ENCODE measurements at places on chromosomes 7 and 10.
A peak's percentile ranks its signal among the peaks of the same experiment; 100 is the strongest.

- no peak for DNase-seq
These were observed 69.5 kb upstream of the CDK13 start for GRCh38 chr7:39880556-39880955.

GRCh38 chr10:1465418-1465911 is 271.9 kb downstream of the ADARB2 start:
- DNase-seq = no peak

DNA sequence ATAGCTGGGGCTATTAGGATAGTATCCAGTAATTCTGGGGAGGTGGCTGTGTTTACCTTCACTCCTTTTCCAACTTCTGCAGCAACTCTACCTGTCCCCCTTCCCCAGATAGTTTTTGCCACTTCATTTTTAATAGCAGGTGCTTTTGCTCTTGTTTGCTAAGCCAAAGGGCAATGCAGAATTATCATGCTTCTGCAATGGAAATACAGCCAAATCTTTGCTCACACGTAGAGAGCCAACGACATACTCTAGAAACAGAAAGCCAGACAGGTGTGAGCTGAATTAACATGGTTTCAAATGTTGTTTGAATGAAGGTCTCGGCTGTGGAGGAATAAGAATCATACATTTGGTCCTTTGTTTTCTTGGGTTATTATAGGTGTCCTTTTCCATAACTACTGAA is 14.4 kb downstream of the PLEKHS1 start:
- DNase-seq = no peak

- no peak for DNase-seq
These were observed 1.7 kb upstream of the SPACDR start for GRCh38 chr7:100465702-100466311.

- DNase-seq = no peak
These were observed 43.4 kb downstream of the ZNF503 start for GRCh38 chr10:75358132-75358531.

DNA sequence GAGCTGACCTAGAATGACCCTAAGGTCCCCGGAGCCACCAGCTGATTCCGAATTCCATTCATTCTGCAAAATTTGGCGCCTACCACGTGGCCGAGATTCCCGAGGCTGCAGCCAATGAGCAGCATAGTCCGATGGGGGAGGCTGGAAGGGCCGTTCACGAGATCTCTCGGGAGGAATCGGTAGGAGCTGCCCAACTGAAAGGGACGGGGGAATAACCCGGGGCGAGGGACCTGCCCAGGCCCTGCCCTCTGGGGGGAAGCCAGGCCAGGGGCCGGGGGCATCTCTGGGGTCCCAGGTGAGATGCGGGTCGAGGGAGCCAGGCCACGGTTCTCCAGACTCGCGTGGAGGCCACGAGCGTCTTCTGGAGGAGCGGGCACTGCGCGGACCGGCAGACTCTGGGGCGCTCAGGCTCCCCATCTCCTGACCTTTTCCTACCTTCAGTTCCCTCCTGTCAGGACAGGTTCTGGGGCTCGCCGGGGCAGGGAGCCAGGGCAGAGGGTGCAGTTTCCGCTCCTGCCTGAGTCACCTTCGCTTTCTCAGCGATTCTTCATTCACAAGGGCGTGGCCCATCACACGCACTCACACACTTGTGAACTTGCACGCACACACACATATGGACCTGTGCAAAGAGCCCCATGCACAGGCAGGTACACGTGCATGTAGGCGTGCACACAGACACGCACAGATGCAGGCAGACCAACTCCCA is 173.4 kb downstream of the RNF216 start:
- no peak for DNase-seq

DNA sequence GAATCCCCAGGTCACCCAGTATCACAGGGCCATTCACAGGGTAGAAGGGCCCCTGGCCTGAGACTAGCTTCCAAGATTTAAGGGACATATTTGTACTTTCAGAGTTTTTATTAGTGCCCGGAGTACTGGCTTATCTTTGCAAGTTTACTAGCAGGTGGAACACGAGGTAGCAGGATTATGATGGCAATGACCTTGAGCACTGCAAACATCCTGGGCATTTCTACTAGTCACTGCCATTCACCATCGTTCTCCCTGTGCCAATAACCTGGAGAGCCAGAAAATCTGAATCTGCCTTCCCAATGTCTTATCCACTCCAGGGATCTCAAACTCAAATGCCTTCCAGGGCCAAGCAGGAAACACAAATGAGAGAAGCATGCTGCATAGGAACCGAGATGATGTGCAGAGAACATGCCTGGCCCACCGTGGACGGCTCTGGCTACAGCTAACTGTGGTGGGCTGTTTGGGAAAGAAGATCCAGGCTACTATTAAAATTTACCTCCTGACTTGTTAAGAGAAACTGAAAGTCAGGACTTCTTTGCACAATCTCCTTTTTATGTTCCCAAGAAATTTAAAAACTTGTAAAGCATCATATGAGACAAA is 16.7 kb downstream of the FAM53B start:
- no peak for DNase-seq

DNA sequence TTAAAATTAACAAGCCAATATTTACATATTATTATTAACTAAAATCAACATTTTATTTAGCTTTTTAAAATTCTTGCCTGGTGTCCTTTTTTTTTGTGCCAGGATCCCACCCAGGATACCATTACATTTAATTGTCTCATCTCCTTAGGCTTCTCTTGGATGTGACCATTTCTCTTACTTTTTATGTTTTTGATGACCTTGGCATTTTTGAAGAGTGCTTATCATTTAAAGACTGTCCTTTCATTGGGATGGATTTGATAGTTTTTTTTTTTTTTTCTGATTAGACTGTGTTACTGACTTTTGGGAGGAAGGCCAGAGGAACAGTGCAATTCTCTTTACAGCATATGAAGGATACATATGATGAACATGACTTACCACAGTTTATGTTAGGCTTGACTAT is 181.4 kb upstream of the SMIM30 start:
- no peak for DNase-seq

DNA sequence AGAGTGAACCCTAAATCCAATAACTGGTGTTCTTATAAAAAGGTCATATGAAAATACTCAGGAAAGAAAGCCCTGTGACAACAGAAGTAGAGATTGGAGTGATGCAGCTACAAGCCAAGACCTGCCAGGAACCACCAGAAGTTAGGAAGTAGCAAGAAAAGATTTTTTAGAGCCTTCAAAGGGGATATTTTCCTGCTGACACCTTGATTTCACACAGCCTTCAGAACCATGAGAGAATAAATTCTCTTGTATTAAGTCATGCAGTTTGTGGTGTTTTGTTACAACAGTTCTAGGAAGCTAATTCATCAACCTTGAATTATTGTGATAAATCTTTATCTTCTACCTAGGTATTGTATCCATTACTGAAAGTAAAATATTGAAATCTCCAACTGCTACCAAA is 81.0 kb downstream of the HYCC1 start:
- DNase-seq = no peak

DNA sequence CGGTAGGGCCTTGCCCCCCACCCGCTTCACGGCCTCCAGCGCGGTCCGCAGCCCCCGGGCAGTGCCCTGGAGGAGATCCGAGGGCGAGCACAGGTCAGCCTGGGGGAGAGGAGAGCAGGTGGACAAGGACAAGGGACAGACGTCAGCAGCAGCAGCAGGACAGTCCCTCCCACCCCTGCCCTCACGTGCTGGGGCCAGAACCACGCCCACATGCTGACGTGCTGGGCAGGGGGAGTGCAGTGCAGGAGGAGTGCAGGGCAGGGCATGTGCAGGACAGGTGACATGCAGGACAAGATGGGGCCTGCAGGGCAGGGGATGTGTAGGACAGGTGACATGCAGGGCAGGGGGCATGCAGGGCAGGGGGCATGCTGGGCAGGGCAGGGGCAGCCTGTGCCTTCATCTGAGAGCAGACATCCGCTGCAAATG is 1.5 kb upstream of the SAP25 start:
- no peak for DNase-seq

GRCh38 chr7:80153446-80153845 is 18.8 kb downstream of the GNAI1 start:
- DNase-seq = no peak

DNA sequence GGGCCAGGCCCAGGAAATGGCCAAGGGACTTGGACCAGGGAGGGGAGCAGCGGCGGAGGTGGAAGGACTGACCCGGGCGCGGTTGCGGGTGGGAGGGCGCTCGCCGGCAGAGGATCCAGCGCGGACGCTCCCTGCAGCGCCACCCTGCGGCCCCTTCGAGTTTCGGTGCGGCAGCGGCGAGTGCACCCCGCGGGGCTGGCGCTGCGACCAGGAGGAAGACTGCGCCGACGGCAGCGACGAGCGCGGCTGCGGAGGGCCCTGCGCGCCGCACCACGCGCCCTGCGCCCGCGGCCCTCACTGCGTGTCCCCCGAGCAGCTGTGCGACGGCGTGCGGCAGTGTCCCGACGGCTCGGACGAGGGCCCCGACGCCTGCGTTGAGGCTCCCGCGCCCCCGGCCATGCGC is 16.8 kb upstream of the ZNF467 start:
- DNase-seq = peak; percentile 34

- DNase-seq = peak; percentile 33
These were observed 80.5 kb upstream of the PPIF start for GRCh38 chr10:79266543-79267312.

- no peak for DNase-seq
These were observed 156.8 kb upstream of the LYZL1 start for GRCh38 chr10:29131952-29132547.

GRCh38 chr7:155913291-155913690 is 101.0 kb upstream of the SHH start:
- DNase-seq = no peak

- DNase-seq = no peak
These were observed 134.2 kb downstream of the ITGB8 start for GRCh38 chr7:20464891-20465290.

DNA sequence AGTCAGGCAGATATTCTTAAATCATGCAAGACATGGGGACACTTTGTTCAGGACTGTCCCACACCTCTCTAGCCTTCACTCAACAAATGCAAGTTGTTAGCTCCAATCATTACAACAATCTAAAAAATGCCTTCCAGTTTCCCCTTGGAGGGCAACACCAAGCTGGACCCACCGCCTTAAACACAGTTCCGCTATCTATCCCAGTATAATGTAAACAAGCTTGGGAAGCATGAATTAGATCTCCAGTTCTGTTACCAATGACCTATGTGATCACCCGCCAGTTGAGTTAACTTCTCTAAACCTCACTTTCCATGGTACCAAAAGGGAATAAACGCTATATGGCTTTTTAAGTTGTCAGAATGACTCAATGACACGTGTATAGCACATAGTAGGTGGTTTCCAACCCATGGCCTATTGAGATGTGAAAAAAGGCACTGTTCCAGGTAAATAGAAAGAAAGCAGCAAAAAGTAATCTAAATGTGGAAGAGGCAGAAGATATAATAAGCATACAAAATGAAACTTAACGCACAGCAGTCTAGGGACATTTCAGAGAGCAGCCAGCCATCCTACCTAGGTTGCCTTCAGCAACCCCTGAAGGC is 2.4 kb upstream of the REEP3 start:
- no peak for DNase-seq

GRCh38 chr7:44162785-44163395 is 21.8 kb upstream of the MYL7 start:
- DNase-seq = no peak

DNA sequence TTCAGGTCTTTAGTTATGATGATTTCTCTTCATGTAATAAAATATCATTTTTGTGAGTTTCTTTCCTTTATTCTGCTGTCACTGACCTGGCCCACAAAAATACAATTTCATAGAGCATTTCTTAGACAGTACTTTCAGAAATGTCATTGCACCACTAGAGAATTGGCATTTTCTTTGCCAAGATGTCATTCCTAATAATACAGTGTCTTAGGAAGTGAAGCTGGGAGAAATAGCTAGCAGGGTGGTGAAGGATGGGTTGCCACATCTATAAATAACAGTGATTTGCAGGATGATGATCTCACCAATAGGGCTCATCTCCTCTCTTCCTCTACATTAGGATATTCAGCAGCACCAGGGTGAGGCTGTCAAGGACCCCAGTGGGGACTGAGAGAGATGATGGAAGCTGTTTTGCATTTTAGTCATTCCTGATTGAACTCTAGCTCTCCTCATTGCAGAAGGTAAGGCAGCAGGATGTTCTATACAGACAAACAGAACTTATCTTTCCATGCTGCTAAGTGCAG is 452.1 kb downstream of the NXPH1 start:
- no peak for DNase-seq

GRCh38 chr10:91051829-91052228 is 130.9 kb upstream of the ANKRD1 start:
- DNase-seq = no peak

DNA sequence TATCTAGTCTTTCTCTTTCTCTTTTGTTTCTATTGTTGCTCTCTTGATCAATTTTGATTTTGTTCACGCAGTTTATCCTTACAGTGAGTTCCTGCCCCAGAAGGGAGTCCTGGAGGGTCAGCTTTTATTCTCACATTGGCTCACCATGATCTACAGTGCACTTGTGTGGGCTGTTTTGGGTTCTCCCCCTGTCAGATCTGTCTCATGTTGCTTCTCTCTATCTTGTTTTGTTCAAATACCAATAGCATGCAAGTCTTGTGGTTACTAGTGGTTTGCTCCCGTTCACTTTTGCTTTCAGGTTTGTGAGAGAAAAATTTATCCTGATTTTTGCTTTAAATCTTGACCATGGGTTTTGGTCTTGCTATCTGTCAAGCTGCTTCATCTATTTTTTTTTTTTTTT is 74.3 kb downstream of the PTN start:
- no peak for DNase-seq

- no peak for DNase-seq
These were observed 1121.3 kb upstream of the AUTS2 start for GRCh38 chr7:68476966-68477365.

- no peak for DNase-seq
These were observed 186.4 kb downstream of the LRRC4 start for GRCh38 chr7:127844707-127845331.

- no peak for DNase-seq
These were observed 4.8 kb upstream of the MTPAP start for GRCh38 chr10:30353851-30354250.

GRCh38 chr10:128575761-128576160 is 449.5 kb upstream of the MKI67 start:
- no peak for DNase-seq

- no peak for DNase-seq
These were observed 43.9 kb upstream of the PDCD4 start for GRCh38 chr10:110827875-110828274.

GRCh38 chr10:96610817-96611216 is 24.0 kb upstream of the TM9SF3 start:
- no peak for DNase-seq

DNA sequence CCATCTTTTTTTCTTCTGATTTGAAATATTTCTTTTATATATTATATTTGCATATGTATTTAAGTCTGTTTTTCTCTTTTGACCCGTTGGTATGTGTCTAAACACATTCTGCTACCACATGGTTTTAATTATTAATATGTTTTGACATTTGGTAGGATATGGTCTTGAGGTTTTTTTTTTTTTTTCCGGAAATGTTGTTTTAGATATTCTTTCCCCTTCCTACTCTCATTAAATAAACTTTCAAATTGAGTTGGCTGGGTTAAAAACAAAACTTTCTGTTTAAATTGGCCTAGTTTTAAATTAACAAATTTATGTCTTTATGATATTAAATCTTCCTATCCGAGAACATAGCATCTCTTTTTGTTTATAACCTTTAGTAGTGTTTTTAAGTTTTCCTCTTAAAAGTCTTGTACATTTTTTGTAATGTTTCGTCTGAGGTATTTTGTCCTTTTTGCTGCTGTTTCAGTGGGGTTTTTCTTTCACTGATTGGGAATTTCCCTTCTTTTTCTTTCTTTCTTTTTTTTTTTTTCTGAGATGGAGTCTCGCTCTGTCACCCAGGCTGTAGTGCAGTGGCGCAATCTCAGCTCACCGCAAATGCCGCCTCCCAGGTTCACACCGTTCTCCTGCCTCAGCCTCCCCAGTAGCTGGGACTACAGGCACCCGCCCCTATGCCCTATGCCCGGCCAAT is 25.4 kb downstream of the STAM start:
- no peak for DNase-seq
